ENCODE measurements at places on chromosomes 11 and 22.

DNA sequence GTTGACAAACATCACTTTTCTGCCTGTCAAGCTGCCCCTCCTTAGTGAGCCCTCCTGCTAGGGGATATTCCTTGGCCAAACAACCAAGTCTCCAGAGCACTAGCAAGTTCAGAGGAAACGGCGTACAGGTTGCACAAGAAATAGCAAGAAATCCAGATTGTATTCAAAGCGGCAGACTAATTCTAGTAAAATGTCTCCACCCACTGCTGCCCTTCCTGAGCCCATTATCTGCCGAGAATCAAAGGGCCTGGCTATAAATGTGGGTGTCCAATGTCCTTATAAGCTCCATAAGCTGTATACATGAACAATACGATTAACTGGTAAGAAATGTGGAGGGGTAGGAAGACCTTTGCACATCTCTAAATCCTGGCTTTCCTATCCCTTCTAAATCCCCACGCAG, 44.0 kb upstream of the AKIP1 start:
- DNase-seq: no peak

GRCh38 chr22:46193898-46194310, 43.6 kb downstream of the PPARA start:
- DNase-seq: peak; percentile 34

DNA sequence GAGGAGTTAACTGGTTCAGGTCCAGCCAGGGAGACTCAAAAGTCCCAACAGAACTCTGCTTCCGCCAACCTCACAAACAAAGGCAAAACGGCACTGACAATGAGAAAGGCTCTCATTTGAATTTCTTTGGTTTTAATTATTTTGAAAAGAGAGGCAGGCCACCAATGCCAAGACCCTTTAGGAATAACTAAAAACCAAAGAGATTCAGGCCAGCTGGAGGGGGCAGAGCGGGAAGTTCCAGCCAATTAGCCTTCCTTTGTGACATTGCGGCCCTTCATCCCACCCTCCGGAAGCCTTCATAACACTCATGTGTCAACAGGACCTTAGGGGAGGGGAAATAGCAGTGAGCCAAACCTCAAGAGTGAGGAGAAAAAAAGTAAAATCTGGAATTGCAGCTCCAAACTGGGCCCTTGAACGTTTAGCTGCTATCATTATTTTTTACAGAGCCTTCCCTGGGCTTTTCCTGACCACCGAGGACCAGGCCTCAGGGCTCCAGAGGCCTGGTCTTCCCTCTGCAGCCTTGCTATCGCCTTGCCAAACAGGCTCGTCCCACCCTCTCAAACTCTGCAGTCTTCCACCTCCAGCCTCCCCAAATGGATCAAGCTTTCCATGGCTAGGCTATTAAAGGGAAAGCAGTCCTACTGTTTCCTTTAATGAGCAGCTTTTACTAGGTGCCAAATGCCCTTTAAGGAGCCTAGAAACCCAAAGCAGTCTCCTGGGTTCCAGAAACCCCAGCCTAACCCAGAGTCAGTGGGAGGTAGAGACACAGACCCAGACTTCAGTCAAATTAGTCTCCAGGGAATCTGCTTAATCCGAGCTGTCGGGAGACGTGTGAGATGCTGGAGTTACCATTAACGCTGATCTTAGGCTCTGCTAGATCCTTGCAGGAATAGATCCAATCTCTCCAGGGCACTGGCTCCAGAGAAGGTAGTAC, 114.2 kb downstream of the CCDC34 start:
- DNase-seq: no peak

DNA sequence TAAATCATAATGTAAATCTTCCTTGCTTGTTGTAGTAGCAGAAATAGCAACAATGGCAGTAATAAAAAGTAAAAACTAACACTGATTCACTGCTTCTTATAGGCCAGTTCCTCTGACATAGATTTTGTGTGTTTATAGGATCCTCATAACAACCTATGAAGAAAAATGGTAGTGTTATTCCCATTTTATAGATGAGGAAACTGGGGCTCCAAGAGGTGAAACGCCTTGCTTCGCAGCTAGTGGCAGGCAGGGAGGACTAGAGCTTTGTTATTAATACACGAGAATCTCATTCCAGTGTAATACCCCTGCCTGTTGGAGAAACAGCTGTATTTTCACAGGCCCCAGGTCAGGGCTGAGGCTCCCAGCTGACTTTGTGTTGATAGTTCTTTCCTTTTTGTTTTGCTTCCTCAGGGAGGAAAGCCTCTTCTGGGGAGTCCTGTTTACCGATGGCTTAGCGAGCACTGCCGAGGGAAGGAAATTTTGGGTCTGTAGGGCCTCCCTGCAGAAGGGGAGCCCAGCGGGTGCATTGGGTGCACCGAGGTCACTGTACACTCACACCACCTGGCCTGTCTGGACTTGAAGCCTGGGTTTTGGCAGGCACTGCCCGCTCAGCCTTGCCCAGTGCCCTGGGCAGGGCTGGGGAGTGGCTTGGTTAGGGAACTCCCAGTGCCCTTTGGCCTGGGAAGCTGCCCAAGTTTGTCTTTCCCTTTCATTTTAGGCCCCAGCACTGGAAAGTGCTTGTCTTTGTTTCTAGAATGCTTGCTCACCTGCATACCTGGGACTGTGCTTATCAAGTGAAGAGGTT, 13.5 kb downstream of the KIAA1671 start:
- peak; percentile 92 for DNase-seq

DNA sequence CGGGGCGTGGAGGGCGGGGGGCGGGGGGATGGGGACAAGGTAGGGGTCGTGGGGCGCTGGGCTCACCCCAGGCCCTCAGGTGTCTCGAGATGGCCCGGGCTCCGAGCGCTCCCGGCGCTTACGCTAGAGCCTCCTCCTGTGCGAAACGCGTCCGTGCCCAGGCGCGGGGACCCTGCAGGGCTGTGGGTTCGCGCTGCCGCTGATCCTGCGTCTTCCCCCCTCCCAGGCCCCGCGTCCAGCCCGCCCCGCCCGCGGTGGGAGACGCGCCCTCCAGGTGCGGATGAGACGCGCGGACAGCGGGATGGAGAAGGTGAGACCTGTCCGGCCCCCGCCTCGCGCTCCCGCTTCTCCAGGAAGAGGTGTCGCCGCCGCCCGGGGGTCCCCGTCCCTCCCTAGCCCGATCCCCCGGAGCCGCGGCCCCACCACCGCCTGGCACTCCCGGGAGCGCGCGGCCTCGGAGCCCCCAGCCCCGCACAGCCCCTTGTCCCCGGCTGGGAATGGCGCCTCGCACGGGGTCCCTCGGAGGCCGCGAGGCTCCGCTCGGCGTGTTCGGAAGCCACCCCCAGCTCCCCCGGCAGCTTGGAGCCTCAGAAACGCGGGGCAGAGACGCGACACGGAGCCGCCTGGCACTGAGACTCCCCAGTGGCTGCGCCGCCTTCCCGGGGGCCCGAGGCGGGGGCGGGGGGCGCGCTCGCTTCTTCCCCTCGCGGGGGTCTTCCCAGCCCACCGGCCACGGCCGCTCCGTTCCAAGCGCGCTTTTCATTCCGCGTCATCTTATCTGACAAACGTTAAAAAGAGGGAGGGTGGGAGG, 27.6 kb upstream of the TOLLIP start:
- DNase-seq: peak; percentile 42

GRCh38 chr11:45641961-45642360, 23.5 kb downstream of the CHST1 start:
- DNase-seq: no peak

GRCh38 chr11:113401718-113402117, 14.1 kb downstream of the ANKK1 start:
- peak; percentile 73 for DNase-seq

GRCh38 chr22:41333806-41334205, 32.5 kb downstream of the ZC3H7B start:
- no peak for DNase-seq

GRCh38 chr11:102269927-102270326, 47.4 kb upstream of the BIRC3 start:
- DNase-seq: no peak

DNA sequence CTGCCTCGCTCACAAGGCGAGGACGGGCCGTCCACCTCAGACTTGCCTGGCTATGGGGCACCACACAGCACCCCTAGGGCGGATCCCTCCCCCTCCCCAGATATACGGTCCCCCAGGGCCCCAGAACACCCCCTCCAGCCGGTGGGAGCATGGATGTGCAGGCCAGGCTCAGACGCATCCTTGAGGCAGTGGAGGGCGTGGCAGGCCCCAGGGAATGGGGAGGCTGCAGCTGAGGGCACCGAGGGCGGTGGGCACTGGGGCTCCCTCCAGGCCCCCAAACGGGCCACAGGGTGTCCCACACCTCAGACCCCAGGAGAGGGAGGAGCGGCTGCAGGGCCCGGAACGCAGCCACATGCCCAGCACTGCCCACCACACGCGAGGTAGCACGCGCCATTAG, 12.1 kb downstream of the TTLL8 start:
- no peak for DNase-seq

DNA sequence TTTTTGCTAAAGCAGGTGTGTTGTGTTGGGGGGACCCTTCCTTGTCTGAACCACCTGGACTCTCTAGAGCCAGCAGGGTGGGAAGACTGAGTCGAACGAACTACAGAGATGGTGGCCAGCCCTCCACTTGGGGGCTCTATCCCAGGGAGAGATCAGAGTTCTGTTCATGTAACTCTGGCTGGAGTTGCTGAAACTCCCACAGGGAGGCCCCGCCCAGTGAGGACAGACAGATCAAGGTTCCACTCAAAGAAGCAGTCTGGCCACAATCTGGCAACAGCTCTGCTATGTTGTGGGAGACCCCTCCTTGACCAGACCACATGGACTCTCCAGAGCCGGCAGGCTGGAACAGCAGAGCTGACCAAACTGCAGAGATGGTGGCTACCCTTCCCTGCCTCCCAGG, 20.2 kb upstream of the OR5AK2 start:
- no peak for DNase-seq

DNA sequence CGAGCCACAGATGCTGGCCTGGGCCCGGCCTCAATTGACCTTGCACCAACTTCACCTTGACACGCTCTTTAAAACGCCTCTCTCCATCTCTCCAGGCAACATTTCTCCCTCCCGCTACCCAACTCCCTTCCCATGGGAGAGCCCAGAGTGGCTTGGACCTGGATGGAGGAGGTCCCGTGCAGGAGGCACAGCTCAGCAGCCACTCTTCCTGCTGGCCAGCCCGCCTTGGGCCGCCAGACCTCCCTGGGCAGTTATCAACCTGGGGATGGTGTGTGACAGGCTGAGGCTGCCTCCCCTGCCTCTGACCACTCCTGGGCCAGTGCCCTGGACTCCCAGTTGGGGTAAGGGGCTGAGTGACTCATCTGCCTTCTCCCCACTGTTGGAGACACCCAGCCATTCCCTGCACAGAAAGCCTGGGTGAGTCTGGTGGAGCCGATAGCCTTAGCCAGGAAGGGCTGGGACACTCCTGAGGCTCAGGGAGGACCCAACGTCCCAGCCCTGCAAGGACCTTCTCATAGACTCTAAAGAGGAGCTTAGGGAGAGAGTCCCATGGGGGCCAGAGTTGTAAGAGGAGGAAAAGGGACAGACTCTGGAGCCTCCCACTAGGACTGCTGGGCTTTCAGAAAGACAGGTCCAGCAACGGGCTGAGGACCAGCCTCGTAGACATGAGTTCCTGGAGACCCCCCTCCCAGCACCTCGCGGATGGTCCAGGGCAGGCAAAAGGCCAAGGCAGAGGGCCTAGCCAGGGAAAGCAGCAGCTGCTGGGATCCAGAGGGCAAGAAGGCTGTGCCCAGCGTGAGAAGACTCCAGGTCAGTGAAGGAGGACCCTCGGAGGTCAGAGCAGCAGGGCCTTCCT, 131.7 kb downstream of the CEP164 start:
- DNase-seq: no peak

DNA sequence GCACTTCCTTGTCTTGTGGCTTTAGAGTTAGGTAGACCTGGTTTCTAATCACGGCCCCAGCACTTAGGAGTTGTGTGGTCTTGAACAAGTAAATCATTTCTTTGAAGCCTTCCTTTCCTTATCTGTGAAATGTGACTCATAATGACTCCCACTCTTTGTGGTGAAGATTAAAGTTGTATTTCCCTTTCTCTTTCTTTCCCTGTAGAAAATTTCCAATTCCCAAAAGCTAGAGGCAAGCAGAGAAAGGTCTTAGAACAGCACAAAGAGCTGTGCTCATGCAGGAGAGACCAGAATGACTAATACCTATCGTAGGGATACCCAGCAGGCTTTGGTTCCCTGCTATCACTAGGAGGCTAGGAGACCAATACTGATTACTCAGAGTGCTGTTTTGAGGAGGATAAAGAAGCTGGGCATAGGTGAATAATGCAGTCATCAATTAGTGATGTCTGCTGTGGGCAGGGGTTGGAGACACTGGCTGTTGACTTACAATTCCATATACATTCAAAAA, 270.7 kb upstream of the SYN3 start:
- no peak for DNase-seq

GRCh38 chr22:37018815-37019308, 385 bp downstream of the TST start:
- DNase-seq: no peak

GRCh38 chr11:16741473-16741872, 3.0 kb downstream of the C11orf58 start:
- no peak for DNase-seq

DNA sequence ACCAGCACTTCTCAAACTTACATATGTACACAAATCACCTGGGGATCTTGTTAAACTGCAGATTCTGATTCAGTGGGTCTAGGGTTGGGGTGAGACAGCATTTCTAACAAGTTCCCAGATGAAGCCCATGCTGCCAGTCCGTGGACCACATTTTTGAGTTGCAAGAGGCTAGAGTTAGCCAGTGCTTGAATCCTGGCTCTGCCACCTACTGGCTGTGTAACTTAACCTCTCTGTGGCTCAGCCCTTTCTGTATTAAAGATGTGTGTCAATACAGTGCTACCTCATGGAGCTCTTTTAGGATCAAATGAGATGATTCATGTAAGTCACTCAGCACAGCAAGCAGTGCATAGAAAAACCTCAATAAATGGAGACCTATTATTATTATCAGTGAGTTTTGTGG, 90.2 kb upstream of the ISX start:
- DNase-seq: no peak

GRCh38 chr11:69001243-69002081, 11.6 kb downstream of the MRGPRF start:
- no peak for DNase-seq

DNA sequence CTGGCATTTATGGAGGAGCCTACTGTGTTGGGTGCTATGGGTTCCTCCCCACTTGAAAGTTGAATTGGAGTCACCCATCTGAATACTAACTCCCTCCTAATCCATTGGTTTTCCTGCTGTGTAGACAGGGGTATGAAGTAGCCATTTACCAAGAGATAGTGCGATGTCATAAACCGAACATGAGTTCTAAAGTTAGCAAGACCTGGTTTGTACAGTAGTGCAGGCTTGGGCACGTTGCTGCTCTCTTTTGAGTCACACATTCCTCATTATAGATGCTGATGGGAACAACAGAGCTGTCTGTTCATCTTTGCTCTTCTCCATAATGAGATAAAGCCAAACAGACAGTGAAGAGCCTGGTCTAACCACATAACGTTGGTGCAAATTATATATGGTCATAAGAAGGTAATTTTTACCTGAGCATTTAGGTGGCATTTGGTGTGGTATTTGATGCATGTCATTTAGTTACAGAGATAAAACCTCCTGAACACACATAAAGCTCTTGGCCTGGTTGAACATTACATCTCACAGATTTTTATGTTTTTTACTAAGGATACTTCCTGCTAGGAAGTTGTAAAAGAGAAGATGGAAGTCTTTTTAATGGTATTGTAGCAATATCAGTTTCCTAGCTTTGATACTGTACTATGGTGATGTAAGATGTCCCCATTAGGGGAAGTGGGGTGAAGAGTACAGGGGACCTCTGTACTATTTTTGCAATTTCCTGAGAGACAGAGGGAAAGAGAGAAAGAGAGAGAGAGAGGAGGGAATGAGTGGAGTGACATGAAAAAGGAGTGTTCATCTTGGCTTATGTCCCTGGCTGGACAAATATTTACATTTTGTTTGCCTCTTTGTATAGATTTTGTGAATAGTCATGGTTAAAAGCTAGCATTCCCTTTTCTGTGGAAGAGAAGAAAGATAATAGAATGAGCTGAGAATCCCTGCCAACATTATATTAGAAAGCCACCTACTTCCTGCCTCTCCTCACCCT, 27.9 kb downstream of the GRAP2 start:
- no peak for DNase-seq
